ENCODE measurements at places on chromosomes 11 and 22. TPM values are rescaled to one million over a fixed set of nuclear protein-coding genes. Genes with fewer than 3 reads are reported as not detected.

The GAL3ST1 gene
- 4.0 TPM for total RNA-seq

The GAL3ST3 gene
- 0.96 TPM for total RNA-seq

DNA sequence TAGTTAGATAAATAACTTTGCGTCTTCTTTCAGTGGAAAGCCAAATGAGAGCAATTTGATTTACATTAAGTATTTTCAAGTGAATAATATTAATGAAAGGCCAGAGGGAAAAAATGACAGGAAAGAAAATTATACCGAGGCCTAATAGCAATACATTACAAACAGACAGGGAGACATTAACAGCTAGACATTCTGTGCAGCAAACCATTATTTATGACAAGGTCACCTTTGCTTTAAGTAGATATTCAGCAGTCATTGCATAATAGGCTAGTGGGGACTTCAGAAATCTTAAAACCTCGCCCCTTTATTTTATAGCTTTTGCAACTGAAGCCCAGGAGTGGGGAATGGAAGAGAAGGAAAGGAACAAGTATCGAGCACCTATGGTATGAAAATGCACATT, 321.6 kb downstream of the GRM5 start:
- no peak for DNase-seq

The SPTBN2 gene
- total RNA-seq: 99.9 TPM

GRCh38 chr11:110286298-110287040, 9.9 kb downstream of the RDX start:
- no peak for DNase-seq

- DNase-seq: no peak
Observed at GRCh38 chr11:12046636-12047236, 38.3 kb upstream of the DKK3 start.

GRCh38 chr11:86106916-86107315, 38.0 kb upstream of the PICALM start:
- DNase-seq: no peak

The NAALADL1 gene
- 21.7 TPM for total RNA-seq

DNA sequence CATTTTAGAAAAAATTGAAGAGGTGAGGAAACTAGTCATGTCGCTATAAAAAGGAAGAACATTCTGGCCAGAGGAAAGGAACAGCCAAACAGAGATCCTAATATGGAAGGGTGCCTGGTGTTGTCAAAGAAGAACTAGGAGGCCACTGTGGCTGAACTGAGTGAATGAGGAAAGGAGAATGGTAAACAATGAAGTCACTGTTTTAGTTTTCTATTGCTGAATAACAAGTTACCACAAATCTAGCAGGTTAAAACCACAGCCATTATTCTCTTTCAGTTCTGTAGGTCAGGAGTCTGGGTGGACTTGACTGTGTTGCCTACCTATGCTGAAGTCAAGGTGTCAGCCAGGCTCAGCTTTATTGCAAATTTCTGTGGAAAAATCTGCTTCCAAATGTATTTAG, 549.3 kb upstream of the CCDC90B start:
- DNase-seq: no peak

DNA sequence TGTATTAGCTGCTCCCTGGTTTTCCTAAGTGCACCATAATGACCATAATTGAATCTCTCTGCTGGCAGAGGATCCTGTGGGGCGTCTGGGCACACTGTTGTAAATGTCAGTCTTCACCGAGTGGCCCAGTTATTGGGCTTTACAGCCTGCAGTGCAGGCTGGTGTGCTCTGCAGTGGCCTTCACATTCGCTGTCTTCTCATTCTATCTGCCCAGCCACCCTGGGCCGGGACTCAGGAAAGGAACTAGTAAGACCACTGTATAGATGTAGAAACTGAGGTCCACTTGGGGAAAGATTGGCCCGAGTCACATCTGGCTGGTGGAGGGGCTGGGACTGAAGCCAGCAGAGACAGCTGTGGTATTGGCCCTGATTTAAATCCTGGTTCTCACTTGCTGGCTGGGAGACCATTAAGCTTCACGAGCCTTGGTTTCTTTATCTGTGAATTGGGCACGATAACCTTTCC, 49.3 kb downstream of the TSPAN18 start:
- no peak for DNase-seq

The DEPDC7 gene
- total RNA-seq: 0.55 TPM

GRCh38 chr22:48715511-48715910, 1112.2 kb downstream of the BRD1 start:
- DNase-seq: no peak

DNA sequence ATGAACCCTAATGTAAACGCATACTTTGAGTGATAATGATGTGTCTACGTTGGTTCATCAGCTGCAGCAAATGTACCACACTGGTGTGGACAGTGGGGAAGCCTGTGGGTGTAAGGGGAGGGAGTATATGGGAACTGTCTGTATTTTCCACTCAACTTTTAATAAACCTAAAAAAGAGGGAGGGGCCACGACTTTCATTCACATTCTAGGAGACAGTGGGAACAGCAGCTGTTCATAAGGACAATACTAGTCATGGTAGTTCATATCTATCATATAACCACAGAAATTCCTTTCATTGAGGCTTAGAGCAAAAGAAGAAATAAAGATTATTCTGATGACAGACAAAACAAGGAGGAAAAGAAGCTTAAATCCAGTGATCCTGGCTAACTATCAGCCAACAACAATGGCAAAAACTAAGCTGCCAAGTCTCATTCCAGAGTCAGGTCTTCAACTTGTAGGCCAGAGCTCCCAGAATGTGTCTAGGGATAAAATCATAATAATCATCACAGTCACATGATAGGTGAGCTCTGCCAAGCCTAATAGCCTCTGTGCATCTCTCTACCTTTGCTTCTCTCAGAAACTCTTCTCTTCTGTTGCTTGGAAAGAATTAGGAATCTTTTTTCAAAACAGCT, 59.4 kb upstream of the CHRM4 start:
- DNase-seq: no peak

The PDE3B gene
- 3.1 TPM for total RNA-seq

GRCh38 chr11:118649941-118650340, 29.5 kb downstream of the TREH start:
- no peak for DNase-seq

The TCN1 gene
- total RNA-seq: not detected
